Neural progenitor cell (in vitro differentiated cells): ENCODE measurements at places on chromosomes 7 and 10.

DNA sequence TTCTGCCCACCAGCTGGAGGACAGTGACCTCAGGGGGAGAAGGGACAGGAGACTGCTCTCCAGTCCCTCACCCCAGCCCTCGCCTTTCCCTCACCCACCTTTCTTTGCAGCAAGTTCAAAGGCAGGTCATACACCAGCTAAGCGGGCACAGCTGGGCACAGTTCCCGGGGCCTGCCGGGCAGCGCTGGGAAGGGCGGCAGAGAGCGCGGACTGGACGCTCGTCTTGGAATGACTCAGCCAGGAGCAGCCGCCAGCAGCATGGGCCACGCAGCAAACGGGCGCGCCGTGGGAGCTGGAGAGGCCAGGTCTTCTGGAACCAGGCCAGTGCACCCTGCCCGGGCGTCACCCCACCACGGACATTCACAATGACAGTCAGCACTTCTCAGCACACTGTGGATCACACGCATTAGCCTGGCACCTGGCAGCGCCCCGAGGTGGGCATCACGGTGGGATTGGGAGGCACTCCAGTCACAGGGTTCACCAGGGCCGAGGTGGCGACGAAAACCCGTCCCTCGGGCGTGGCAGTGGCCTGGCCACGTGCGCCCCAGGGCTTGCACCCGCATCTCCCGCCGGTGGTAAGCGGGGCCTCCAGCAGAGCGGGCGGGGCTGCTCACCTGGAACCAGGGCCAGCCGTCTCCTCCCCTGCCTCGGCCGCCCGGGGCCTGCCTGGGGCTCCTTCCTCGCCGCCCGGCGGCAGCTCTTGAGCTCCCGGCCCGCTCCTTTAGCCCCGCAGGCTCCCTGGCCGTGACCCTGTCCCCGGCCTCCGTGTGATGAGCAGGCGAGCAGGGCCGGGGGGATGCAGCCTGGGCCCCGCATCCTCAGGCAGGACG, 29.0 kb upstream of the WDFY4 start:
- no peak for DNase-seq

DNA sequence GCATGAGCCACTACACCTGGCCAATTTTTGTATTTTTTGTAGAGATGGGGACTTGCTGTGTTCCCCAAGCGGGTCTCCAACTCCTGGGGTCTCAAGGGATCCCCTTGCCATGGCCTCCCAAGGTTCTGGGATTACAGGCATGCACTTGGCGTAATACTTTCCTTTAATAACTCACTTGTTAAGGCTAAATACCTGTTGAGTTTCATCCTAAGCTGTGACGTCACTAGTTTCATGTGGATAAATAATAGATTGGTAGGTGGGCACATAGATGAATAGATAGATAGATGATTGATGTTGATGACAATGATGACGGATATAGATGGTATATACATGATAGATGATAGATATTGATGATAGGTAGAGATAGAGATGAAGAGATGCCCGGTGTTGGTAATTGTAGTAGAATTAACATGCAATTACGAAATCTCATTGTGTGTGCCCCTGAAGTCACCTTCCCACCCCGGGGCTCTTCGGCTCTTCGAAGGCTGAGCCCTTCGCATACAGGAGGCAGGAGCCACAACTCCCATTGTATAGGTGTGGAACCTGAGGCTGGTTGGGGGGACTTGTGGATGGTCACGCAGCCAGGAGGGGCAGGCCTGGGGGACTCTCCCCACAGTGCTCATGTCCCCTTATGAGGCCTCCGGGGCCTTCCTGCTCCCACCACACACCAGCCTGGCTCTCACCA, 2.6 kb downstream of the GRIFIN start:
- no peak for DNase-seq

GRCh38 chr10:132786884-132787494, 1.0 kb upstream of the NKX6-2 start:
- peak; percentile 69 for DNase-seq

- no peak for DNase-seq
Measured at GRCh38 chr10:45416603-45417002, 42.6 kb downstream of the ALOX5 start.

GRCh38 chr7:48316768-48317167, 145.5 kb downstream of the ABCA13 start:
- no peak for DNase-seq

DNA sequence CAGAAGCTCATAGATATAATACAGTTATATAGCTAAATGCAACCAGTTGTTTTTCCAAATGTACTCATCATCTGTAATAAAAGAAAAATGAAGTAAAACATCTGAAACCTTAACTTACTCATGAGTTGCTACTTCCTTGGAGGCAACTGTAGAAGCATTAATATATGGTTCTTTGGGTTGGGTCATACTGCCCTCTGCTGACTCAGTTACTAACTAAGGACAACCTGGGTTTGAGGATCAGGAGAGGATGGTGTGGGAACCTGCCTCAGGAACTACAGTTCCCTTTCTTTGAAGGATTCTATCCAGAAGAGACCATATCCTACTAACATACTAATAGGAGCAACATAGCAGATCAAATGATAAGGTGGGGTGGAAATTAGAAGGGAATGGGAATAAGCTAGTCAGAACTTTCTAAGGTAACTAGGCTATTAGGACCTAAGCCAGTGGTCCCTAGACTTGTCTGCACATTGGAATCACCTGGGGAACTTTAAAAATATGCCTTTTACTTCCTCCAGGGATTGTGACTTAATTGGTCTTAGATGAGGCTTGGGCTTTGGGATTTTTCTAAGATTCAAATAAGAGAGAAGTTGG, 20.7 kb downstream of the COX15 start:
- peak; percentile 52 for DNase-seq

DNA sequence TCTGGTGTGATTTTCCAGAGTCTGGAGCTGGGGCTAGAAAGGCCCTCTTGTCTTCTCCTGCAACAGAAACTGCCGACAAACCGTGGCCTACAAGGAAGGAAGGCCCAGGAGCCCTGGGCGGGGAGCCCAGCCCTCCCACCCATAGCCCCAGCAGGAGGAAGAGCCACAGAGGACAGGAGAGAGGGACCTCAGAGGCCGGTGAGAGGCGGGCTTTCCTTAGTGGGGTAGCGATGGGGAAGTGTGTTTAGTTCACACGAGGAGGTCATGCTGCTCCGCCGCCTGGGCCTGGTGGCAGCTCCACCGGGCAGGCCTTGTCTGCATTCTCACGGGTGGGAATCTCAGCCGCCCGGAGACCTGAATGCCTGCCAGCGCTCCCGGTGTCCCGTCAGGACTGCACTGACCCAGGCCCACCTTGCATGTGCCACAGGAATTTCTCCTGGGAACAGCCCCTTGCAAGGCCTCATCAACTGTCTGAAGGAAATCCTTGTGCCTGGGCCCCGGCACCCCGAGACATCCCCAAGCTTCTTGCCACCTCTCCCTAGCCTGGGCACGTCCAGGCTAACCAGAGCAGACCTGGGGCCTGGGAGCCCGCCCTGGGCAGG, 50.9 kb downstream of the ZNF467 start:
- no peak for DNase-seq

- DNase-seq = no peak
Measured at GRCh38 chr7:120201290-120201689, 71.7 kb upstream of the KCND2 start.

DNA sequence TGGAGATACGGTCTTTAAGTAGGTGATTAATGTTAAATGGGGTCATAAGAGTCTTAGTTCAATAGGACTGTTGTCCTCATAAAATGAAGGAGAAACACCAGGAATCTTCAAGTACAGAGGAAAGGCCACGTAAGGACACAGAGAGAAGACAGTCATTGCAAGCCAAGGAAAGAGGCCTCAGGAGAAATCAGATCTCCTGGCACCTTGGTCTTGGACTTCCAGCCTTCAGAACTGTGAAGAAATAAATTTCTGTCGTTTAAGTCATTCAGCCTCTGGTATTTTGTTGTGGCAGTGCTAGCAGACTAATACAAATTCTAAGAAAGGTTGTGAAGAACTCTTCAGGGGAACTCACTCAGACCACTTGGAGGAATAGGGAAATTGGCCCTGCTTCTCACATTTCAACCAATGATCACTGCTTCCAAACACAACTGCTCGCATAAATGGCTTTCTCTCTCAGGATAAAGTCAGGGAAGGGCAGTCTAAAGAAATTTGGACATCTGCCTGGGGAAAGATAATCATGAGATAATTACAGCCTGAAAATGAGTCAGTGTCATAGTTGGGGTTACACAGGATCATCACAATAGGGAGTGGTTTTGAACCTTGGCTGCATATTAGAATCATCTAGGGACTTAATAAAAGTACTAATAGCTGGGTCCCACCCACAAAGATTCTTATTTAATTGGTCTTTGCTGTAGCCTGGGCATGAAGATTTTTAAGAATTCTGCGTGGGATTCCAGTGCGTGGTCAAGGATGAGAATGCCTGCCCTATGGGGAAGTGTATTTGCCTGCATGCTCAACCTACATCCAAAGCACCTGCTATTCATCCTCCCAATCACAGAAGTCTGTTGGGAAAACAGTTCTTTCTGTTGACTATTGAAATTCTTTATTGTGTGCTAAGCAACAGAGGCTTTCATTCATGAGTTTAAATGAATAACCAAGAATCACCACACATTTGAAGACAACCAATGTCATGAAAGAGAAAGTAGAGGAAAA, 310.6 kb upstream of the PLXDC2 start:
- DNase-seq = no peak

DNA sequence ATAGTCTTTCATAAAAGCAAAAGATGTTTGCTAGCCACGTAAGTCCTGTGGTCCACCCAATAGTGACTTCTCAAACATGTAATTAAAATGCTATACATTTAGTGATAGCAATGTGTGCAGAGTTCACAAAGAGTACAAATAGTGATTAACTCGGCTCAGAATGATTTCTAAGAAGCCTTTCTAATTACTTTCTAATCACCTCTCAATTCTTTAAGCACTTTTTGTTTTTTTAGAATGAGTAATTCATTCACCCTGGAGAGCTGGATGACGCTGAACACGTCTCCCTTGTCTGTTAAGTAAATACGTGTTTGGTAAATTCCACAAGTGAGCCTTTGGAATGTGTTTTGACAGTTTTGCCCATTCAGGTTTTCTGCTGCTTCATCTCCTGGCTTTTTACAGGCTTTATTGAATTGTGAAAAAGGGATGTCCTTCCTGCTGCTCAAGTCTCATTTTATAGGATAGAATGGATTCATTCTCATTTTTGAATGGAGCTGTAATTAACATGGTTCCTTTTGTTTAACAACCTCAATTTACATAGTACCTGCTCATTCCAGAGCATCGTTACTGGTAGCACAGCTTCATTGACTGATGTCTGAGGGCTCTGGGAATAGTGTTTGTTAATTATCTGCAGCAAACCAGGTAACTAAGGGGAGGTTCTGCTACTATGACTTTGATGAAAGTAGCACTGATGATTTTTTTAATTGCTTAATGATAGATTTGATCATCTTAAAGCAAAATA, 212.1 kb downstream of the VTI1A start:
- DNase-seq = peak; percentile 74

DNA sequence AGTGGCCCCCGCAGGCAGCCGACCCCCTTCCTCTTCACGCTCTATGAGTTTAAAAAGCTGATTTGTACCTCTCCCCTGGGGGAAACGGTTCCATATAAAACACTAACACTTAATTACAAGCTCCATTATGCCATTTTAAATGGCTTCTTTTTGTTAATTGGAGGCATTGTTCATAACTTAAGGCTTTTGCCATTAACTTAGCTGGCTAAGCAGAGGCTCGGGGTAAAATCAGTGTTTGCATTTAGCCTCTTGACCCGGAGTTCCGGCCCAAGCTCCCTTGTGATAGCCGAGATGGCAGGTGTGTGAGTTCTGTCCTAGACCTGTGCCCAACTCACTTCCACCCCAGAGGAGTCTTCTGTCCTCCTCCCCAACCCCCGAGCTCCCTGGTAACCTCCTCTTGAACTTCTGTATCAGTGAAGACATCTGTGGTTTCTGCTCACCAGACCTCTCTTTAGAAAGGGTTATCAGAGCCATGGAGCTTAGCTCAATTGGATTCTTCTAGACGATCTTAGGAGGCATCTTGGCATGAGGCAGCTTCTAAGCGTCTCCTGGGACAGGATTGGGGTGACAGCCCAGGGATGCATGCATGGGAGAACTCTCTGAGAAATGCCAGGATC, 34.2 kb upstream of the SH2B2 start:
- DNase-seq = no peak

GRCh38 chr10:31383810-31384588, 65.0 kb downstream of the ZEB1 start:
- no peak for DNase-seq

GRCh38 chr10:119495545-119495944, 47.0 kb downstream of the RGS10 start:
- DNase-seq = no peak

GRCh38 chr10:69461243-69462025, 10.2 kb downstream of the TSPAN15 start:
- DNase-seq = no peak

DNA sequence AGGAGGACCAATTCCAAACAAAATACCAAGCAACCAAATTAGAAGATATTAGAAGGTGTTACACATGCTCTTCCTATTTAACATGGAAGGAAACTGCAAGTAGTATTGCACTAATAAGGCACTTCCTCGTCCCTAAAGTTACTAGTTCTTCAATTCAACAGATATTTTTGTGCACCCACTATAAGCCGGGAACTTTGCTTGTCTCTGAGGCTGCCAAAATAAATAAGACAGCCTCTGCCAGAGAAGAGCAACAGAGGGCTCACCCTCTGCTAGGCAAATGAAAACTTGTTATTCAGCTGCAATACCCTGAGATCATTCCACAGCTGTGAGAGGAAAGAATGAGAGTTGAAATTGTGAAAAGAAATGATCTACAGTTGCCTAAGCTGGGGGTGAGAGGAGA, 37.4 kb upstream of the GSAP start:
- DNase-seq = no peak

GRCh38 chr10:29619241-29619669, 15.5 kb downstream of the SVIL start:
- no peak for DNase-seq

DNA sequence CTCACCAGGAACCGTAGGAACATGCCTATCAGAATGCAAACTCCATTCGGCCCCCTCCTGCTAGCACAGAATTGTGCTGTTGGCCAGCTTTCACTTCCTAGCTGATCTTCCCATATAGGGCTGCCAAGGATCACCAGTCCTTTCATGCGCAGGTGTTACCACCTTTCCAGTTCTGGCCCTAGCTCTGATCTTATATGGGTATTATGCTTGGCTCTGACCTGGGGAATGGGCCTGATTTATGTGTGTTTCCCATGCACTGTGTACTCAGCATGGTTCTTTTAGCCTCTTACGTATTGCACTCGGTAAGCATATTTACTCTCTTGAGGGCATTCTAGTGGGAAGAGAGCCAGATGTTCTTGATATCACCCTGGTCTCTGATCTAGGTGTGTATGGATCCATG, 11.1 kb downstream of the SLC35G1 start:
- no peak for DNase-seq

- DNase-seq = no peak
Measured at GRCh38 chr7:604001-604883, 84.6 kb upstream of the PDGFA start.

GRCh38 chr7:66699998-66700397, 40.5 kb upstream of the RABGEF1 start:
- DNase-seq = no peak

- no peak for DNase-seq
Measured at GRCh38 chr10:59173414-59173813, 3.0 kb upstream of the PHYHIPL start.

DNA sequence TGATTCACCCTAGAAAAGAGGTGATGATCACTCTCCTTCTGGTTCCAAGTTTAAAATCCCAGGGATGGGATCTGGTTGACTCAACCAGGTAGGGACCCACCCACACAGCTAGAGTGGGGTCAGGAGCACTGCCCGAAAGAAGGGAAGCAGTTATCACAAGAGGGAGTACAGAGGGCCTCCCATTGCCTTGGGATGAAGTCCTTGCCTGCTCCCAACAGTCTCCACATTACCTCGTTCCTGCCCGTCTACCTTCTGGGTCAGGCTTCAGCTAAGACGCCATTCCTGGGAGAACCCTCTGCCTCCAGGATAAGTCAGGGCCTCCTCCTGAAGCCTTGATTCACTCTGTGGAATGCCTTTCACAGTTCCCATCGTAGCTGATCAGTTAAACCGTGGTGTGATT, 23.8 kb downstream of the ZMIZ2 start:
- no peak for DNase-seq
